Stimulated activated CD4-positive, alpha-beta T cell treated with anti-CD3 and anti-CD28 coated beads, TNF-alpha, amount 100 ng/mL, for 4 hours (primary cell): ENCODE measurements at places on chromosomes 4 and X.

DNA sequence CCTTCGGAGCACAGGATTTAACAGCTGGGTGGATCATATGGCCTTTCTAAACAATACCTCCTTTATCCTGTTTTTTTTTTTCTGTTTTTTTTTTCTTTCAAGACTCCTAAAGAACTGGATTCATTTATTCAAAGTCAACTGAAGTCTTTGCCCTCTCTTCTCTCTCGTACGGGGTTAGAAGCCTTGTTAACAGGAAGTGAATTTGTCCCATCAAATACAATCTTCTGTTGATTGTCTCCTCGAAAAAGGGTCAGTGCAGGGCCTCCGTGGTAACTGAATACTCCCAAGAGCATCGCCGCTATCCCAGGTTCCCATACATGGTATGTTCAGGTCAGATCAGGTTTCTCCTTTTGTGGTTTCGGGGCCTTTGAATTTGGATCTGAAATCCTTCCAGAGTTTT is 1.8 kb upstream of the TMEM128 start:
- no peak for DNase-seq

DNA sequence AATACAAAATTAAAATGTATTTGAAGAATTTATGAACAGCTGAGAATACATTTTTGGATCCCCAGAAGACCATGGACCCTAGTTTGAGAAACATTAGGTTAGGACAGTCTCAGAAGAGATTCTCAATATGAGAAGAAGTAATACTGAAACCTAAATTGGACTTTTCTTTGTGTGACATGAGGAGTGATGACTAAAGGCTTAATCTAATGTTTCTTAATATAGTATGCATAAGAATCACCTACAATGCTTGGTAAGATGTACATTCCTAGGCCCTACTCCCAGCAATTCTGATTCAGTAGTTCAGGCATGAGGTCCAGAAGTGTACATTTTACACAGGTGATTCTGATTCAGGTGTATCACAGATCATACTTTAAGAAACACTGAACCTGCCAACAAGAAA is 31.6 kb upstream of the HUWE1 start:
- DNase-seq, result no peak

DNA sequence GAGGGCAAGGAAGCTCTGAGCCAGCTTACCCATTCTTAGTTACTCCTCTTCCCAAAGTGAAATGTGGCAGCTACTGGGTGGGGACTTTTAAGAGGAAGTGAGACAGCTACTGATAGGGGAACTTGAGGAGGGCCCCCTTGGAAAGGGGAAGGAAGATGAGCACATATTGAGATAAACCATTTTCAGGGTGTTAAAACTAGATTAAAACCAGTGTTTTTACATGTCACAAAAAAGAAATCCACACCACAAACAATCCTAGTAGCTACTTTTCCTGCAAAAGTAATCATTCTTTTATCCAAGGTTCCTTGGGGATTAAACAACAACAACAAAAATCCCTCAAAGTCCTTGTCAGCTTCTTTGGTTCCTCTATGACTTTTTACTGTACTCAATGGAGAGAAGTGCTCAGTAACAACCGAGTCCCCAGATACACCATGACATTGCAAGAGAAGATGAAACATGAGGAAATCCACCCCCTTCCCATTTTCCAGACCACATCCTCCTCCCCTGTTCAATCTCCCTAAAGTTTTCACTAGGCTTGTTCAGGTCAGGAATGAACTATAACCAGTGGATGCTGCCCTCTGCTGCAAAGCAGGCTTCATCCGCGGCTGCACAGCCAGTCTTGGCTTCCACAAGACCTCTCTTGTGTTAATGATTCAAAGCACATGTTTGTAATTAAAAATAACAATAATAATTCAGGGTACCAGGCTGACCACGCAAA is 113.5 kb upstream of the TMEM164 start:
- DNase-seq, result no peak

DNA sequence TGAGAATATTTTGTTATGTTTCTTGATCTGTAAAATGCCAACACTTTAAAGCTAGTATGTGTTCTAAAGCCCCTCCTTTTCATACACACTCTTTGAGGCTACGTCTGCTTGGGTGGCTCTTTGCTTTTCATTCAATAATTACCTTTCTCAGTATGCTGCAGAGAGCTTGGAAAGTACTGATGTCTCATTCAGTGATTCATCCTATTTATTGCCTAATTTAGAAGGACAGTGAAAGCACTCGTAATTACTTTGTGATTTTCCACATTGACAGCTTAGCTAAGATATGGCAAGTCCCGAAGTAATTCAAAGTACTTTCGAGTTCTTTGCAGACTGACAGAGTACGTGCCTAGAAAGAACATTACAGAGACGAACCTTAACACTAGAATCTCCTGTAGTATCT is 57.2 kb downstream of the BMP15 start:
- no peak for DNase-seq

GRCh38 chrX:21476909-21477308 is 102.7 kb downstream of the CNKSR2 start:
- DNase-seq, result no peak

DNA sequence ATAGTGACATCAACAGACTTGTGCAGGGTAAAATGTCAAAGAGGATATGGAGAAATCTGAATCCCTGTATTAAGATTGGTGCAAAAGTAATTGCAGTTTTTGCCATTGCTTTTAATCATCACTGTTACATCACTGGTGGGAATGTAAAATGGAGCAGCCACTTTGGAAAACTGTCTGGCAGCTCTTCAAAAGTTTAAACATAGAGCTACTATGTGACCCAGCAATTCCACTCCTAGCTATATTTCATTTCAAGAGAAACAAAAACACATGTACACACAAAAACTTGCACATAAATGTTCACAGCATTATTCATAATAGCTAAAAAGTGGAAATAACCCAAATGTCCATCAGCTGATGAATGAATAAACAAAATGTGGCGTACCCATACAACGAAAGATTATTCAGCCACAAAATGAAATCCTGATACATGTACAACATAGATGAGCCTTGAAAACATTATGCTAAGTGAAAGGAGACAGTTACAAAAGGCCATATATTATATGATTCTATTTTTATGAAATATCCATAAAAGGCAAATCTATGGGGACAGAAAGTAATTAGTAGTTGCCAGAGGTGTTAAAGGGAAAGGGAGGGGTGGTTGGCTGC is 106.4 kb downstream of the AMELX start:
- DNase-seq, result no peak

- no peak for DNase-seq
These were observed 4.3 kb upstream of the SH3BP2 start for GRCh38 chr4:2788532-2789103.

DNA sequence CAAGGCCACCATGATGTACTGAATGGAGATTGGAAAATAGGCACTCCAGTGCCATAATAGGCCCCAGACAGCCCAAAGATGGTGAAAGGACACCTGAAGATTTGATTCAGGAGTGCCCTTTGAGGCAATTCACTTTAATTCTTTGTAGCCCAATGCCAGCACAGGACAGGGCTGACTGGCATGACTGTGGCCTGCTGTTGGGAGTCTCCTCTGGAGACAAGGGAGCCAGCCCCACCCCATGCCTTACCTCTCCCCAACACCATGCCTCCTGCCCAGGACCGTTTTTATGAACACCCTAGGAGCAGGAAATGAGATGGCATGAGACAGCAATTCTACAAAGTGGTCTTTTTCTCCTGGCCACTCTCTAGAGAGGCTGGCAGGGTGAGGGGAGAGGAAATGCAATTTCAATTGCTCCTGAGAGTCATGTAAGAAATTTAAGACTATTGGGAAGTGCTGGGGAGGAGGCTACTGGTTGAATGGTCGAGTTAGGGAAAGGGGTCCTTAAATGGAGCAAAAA is 94.2 kb upstream of the MAMLD1 start:
- no peak for DNase-seq

- no peak for DNase-seq
These were observed 26.0 kb downstream of the ARL13A start for GRCh38 chrX:100995469-100995868.

- DNase-seq, result no peak
These were observed 406.8 kb downstream of the PCDH7 start for GRCh38 chr4:31126881-31127398.

- DNase-seq, result no peak
These were observed 8.4 kb upstream of the FHDC1 start for GRCh38 chr4:152927737-152928136.

GRCh38 chr4:14269824-14270223 is 642.3 kb upstream of the BOD1L1 start:
- no peak for DNase-seq

GRCh38 chrX:68699960-68700746 is 52.7 kb downstream of the STARD8 start:
- DNase-seq, result no peak

- DNase-seq, result no peak
These were observed 29.9 kb downstream of the CLDN34 start for GRCh38 chrX:9997041-9997440.

DNA sequence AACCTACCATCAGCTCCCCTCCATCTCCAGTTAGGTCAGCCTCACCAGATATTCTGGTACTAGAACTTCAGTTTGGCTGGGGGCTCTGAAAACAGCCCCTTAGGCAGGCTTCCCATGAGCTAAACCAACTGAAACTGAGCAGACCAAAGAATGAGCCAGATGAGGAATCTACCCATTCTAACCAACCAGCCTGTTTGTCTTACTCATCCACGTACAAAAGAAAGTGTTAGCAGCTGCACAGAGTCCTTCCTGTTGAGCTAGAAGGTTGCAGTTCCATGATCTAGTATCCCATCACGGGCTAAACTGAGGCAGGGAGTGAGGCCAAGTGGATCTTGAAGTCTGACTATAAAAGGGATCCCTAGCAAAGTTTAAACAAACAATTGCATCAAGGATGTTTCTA is 17.5 kb downstream of the MAGEA9B start:
- no peak for DNase-seq

DNA sequence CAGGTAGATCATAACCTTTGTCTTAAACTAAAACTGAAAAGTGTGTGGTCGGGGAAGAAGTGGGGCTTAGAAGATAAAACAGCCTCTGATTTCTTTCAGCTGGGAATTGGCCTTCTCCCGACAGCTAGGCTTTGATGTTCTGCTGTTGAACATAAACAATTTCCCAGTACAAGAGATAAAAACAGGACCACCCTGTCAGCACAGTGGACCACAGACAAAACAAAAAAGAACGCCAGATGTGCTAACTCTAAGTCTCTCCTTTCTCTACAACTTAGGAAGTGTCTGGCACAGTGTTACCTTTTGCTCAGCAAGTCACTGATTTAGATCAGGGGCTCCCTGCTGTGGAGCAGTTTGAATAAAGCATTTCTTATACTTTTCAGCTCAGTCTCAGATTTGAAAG is 87.5 kb upstream of the UXT start:
- no peak for DNase-seq

GRCh38 chr4:119638359-119638758 is 9.8 kb upstream of the PDE5A start:
- no peak for DNase-seq

GRCh38 chr4:54231768-54232688 is 2.9 kb downstream of the PDGFRA start:
- DNase-seq, result no peak

DNA sequence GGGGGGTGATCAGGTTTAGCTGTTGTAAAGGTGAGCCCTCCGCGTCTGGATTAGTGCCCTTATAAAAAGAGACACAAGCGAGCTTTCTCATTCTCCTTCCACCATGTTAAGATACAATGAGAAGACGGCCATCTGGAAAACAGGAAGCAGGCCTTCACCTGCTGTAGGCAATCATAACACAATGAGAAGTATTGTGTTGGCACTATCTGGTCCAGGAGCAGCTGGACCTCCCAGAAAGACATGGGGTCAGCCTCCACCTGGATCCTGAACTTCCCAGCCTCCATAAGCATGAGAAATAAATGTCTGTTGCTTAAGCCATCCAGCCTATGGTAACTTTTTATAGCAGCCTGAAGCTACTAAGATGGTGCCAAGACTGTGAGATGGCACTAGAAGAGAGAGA is 8.6 kb upstream of the SMIM20 start:
- DNase-seq, result no peak

DNA sequence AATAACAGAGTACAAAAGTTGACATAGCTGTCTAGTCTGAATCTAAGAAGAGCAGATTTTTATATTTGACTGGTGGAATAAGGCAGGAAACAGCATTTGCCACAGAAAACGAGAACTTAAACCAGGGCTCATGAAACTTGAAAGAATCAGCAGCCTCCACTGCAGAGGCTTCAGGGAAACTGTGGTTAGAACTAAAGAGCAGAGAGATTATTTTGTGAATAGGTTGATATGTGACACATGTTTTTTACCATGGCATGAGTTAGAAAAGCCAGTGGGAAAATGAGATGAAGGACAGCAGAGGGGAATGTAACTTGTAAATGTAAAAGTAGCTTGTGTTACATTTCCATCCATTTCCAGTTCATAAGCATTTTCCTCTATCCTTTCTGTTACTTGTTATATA is 63.7 kb upstream of the CAMK2D start:
- DNase-seq, result no peak

- no peak for DNase-seq
These were observed 72.8 kb downstream of the PPA2 start for GRCh38 chr4:105400901-105401677.

- no peak for DNase-seq
These were observed 30.7 kb upstream of the ATP6AP2 start for GRCh38 chrX:40550066-40550465.

GRCh38 chrX:130825525-130825924 is 77.5 kb downstream of the ENOX2 start:
- no peak for DNase-seq

GRCh38 chrX:68511255-68511654 is 12.4 kb downstream of the YIPF6 start:
- no peak for DNase-seq

DNA sequence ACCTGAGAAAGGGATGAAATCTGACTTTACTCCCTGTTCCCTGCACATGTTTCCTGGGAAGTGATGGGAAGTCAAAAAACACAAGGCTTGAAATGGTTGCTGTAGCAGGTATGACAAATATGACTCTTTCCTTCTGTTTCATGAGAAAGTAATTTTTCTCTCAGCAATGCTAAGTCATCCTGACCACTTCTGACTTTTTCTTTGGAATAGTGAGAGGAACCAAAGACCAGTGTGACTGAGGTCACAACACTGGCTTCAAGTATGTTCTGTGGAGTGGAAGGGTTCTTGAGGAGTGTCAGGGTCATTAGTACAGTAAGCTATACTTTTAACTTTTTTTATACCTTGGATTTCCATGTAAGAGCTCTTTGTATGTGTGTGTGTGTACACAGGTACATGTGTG is 225.3 kb downstream of the PPP3CA start:
- no peak for DNase-seq

DNA sequence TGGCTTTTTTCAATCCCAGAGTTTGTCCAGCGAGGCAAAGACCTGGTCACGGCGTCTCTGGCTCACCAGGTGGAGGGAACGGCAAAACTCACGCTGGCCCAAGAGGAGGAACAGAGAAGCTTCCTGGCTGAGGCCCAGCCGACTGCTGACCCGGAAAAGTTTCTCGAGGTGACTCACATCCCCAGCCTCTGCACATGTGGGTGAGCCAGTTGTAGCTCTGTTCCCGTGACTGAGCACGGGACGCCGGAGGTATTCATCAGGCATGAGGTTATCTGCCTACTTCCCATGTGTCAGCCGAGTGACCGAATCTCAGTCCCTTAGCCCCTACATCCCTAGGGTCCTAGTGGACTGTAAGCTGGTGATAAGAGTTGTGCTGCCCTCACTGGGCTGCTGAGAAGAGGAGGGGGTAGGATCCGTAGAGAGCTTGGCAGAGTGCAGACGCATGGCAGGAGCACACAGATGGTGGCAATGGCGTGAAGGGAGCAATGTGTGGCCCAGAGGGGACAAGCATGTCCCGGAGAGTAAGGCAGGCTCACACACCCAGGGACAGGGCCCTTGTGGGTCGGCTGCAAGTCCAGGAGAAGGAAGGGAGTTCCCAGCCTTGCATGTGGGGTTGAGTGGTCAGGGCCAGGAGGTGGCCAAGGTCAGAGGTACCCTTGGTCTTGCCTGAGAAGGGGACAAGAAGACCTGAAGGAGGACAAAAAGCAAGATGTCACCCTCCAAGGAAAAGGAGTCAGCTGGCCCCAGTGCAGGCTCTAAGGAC is 42.9 kb downstream of the EVC start:
- DNase-seq, result no peak
